ENCODE measurements at places on chromosomes 7 and 10.

DNA sequence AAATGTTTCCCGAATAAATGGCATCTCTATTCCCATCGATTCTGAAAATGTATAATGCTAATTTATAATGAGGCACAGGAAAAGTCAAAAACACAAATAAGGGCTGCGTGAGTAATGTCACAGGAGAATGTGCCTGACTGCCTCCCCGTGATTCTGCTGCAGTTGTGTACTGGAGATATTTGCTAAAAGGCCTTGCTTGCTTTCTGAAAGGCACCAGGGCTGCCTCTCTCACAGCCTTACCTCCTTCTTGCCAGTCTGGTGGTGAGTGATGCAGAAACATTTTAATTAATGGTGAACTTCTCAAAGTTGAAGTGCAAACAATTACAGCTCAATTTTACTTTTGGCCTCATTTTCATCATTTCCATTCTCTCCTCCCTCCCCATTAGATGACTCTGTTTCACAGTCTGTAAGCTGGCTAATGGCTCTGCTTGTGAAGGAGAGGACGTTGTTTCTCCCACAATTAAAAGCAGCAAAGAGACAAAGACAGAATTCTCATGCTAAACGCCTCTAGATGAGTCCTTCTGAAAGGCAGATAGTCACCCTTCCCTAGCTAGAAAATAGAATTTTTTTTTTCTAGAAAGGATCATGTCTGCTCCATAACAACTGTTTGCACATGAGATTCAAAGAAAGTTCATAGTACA lies 377.6 kb downstream of the MDFIC start:
- DNase-seq: no peak

- no peak for DNase-seq
These were observed 40.6 kb upstream of the WAC start for GRCh38 chr10:28492116-28492920.

DNA sequence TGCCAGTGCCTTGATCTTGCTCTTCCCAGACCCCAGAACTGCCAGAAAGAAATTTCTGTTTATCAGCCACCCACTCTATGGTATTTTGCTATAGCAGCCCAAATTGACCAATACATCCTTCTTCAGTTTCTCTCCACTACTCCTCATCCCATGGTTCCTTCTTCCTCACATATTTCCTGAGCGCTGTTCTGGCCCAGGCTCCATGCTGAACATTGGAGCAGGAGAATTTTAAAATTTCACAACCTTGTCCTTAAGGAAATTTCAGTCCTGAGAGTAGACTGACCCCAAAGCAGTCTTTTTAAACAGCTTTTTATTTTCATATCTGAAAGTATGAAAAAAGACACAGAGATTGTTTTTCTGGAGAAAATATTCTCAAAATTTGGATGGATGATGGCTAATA lies 297.1 kb downstream of the RNLS start:
- no peak for DNase-seq

DNA sequence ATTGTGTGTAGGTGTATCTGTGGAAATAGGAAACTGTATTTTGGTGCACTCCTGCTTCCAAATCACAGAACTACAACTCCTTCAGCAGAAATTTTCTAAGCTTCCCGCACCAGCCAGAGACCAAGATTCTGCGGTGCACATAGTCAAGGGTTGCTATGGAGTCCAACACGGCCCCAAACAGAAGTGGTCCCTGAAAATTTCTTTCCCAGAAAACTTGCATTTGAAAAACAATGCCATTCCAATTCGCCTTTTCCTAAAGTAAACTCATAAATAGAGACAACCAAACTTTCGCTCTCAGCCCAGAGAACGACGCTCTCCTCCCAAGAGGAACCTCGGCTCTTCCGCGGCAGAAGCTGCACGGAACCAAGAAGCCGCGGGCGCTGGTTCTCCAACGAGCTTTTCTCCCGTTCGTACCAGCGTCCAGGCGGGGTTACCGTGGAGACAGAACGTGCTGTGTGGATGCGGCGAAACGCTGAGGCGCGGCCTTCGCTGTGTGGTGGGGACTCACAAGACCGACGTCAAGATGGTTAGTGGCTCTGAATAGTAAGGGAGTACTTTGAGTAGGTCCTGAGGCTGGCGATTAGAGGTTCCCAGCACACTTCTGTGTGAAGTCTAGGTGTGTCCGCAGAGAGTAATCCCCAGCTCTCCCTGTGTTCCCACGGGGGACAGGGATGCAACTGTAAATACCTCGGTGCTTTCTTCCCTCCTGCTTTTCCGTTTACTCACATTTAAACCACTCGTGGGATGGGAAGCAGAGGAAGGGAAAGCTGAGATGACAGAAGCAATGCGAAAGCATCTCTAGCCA lies 24.0 kb upstream of the ZC3HAV1 start:
- DNase-seq: peak; percentile 89

GRCh38 chr7:106050746-106051117 lies 61.4 kb downstream of the SYPL1 start:
- DNase-seq: no peak

- DNase-seq: no peak
These were observed 39.2 kb upstream of the COL1A2 start for GRCh38 chr7:94355454-94355853.

DNA sequence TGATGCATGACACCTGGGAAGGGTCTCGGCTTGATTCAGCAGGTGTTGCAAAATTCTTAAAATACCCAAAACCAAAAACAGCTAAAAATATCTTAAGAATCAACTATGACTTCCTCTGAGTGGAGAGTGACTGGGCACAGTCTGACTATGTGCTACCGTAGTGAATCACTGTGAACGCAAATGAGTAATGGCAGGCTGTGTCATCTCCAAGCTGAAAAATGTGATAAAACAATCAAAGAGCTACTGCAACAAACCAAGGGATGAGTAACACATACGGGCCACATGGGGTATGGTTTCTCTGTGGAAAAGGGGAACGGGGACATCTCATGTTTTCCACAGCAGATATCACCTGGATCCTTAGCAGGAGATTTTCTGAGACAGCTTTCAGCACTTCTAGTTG lies 127.5 kb downstream of the ABCA13 start:
- no peak for DNase-seq

DNA sequence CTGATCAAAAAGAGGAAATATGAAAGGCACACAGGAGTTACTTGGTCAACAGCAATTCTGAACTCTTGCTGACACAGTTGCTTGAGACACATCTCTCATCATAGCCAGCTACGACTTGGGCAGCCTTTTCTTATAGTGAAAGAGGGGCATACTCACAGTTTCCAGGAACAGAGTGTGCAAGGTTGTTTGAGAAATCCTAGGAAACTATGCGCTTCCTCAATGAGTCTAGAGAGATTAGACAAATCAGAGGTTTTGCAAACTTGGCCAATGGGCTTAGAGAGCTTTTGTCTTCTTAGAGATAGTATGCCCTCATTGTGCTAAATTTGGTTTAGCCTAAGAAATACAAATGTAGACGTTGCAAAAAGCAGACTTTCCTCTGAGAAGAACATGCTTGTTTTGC lies 370.4 kb downstream of the HGF start:
- DNase-seq: no peak

- no peak for DNase-seq
These were observed 57.5 kb downstream of the GLRX3 start for GRCh38 chr10:130193493-130194193.

DNA sequence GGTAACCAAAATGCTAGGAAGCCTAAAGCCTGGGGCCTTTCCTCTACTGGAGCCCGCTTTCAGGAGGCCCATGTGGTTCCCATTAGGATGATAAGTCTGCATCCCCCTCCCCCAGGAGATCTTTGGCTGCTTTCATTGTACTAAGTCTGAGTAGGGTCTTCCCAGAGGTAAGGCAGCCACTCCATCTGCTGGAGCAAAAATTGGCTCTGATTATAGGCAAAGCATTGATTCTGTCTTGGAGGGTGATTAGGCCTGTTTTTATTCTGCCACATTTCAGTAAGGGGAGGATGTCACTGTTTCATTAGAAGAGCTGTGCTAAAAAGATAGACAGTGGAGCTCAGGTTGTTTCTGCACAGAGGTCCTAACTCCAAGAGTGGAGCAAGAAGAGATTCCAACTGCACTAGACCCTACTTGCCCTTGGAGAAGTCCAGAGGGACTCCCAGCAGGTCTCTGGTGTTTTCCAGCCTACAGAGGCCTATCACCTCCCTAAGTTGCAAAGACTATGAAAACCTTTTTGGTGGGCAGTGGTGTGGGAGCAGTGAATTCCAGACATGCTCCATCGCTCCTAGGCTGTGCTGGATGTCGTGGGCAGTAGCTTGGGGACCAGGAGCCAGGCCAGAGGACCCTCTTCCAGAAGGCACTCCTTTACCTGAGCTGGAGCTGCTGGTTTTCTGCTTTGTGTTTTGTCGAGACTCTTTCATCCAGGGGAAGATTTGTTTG lies 7.1 kb upstream of the HOXA2 start:
- no peak for DNase-seq

DNA sequence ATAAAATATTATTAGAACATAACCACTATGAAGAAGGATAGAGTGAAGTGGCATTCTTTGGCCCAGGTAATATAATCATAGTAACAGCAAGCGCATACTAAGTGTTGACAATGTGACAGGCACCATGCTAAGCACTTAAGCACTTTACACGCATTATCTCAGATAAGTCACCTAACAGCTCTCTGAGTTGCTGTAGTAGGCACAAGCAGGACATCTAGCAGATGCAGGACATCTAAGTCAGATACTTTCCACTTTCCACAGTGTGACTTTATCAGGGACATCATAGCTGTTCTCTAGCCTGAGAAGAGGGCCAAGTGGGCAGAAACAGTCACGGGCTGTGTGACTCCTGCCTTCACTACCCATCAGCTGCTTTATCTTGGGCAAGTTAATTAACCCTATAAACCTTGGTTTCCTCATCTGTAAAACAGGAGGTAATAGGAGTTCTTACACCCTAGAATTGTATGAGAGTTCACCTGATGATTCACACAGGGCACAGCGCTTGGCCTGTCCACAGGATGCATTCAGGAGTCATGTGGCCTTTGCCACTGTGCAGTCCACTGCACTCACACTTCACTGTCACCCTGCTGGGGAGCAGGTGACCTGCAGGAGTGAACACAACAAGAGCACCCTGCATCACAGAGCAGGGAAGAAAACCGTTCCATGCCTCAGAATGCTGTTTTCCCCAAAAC lies 12.5 kb downstream of the LIPA start:
- no peak for DNase-seq

DNA sequence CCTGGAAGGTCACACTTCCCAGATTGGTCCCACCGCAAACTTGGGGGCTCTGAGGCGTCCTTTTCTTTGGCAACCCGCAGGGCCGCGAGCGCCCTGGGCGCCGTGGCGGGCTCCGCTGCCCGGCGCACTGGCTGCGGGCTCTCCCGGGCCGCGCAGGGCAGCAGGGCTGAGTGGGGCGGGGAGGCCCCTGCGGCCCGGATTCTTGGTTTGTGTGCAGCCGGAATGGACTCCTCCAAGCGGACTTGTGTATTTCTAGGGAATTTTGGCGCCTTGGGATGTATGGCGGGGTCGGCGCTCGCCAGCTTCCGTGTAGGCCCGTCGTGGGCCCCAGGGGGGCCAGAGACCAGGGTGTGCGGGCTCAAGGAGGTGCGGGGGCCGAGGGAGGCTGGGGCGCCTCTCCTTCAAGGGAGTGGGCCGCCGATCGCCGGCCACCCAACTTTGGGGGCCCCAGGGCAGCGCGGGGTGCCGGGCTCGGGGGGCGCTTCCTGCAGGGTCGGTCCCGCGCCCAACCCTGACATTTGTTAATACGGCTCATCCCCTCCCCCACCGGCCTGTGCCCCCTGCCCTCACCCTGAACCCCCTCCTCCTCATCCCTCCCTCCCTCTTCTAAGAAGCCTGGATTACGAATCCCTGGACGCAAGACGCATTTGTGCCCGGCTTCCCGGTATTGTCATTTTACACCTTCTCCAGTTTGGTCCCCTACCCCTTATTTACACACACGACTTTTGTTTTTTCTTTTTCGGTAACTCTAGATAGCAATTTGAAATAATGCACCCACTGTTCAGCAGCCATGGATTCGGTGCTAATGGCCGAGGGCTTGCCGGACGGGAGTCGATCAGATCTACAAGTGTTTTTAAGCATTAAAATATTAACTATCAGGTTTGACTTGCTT lies 2.5 kb downstream of the TCF7L2 start:
- no peak for DNase-seq

- DNase-seq: no peak
These were observed 122.4 kb upstream of the KIAA1217 start for GRCh38 chr10:24086296-24087086.

- DNase-seq: no peak
These were observed 23.3 kb upstream of the MNX1 start for GRCh38 chr7:157033483-157034473.

DNA sequence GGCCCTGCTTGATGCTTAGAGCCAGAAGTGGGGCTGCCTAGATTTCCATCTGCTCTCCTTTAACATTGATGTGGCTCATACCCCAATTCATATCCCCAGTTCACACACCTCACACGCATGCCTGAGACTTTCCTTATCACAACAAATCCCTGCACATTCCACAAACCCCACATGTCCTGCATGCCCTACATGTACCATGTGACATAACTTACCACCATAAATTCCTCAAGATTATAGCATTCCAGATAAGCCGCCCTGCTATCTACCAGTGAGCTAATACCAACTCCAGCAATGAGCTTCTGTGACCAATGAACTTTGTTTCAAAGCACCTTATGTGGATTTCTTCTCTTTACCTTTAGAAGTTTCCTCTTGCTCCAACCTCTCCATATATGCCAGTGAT lies 104.7 kb upstream of the RAB11FIP2 start:
- no peak for DNase-seq

DNA sequence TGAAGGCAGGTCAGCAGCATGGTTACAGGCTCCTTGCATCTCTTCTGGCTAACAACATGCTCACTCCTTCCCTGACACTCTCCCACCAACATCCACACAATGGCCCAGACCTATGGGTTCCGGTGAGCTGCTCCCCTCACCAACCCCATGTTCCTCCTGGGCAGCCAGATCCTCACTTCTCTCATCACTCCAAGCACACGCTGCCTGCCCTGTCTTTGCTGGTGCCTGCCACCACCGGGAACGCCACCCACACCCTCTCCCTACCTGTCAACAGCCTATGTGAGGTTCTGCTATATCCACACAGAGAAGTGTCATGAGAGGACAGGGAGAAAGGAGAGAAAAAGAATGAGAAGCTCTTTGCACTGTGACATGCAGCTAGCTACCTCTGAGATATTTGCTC lies 14.6 kb downstream of the PARP12 start:
- DNase-seq: no peak

DNA sequence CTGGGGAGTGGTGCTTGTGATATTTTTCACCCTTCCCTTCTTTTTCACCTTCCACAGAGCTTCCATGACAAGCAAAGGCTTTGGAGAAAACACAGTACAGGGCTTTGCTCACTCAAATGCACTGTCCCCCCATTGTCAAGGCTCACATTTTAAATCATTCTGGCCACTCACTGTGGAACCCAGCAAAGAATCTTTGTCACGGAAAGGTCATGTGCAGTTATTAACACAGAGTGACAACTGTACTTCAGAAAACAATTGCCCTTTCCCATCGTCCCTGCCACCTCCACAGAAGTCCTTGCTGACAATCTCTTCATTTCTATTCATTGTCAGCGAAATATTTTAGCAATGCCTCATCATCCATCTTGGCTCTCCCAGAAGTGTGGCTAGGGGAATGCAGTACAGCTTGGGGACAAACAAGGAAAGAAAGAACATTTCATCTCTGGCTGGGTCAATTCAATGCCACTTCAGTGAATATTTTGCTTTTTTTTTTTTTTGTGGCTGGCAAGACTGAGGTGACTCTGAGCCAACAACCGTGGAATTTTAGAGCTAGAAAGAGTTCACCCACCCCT lies 851.0 kb downstream of the KCNMA1 start:
- no peak for DNase-seq
